ENCODE measurements at places on chromosomes 3 and 15.

DNA sequence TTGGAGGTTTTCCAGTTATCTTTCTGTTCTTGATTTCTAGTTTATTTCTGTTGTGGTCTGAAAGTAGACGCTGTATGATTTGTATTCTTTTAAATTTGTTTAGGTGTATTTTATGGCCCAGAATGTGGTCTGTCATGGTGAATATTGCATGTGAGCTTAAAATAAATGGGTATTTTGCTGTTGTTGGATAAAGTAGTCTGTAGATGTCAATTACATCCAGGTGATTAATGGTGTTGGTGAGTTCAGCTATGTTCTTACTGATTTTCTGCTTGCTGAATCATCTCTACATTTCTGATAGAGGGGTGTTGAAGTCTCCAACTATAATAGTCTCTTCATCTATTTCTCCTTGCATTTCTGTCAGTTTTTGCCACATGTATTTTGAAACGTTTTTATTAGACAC is 383.3 kb upstream of the SGO1 start:
- DNase-seq: no peak

DNA sequence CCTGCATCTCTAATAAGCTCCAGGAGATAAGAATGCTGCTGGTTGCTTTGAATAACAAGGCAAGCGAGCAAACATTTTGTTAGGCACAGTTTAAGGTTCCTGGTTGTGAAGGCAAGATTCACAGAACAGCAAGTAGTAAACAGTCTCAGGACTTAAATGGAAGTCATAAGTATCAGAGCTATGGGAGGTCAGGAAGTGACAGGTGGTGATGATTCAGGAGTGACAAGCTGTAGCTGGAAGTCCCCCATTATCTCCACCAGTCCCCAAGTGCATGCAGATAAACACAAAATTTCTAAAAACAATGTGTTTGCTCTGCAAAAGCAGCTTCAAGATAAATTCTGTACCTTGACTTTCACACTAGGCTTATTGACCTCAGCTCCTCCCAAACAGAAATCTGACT is 3.3 kb downstream of the FETUB start:
- DNase-seq: no peak

GRCh38 chr15:96209285-96209735 is 121.2 kb upstream of the NR2F2 start:
- no peak for DNase-seq

DNA sequence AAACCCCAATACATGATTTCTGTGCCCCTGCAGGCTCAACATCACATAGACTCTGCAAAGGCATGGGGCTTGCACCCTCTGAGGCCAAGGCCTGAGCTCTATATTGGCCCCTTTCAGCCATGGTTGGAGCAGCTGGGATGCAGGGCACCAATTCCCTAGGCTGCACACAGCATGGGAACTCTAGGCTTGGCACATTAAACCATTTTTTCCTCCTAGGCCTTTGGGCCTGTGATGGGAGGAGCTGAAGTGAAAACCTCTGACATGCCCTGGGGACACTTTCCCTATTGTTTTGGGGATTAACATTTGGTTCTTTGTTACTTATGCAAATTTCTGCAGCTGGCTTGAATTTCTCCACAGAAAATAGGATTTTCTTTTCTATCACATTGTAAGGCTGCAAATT is 1629.5 kb downstream of the OTOL1 start:
- no peak for DNase-seq

GRCh38 chr3:632571-633170 is 436.1 kb downstream of the CHL1 start:
- DNase-seq: peak; percentile 37

- no peak for DNase-seq
Observed at GRCh38 chr3:173744895-173745294, 347.4 kb downstream of the NLGN1 start.

DNA sequence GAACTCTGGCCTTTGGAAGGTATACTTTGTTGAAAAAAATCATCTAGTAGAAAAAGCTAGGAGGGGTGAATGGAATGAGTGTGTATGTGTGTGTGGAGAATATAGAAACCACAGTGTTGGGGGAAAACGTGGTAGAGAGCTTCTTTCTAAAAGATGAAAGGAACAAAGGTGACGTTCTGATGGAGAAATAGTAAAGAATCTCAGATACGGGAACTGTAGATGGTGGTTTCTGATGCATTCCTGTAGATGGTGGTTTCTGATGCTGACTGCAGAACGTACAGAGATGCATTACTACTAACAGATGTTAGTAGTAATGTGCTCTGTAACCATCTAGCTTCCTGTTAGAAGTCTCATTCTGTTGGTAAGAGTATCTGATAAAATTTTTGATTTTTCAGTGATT is 60.2 kb downstream of the VPS8 start:
- DNase-seq: no peak

DNA sequence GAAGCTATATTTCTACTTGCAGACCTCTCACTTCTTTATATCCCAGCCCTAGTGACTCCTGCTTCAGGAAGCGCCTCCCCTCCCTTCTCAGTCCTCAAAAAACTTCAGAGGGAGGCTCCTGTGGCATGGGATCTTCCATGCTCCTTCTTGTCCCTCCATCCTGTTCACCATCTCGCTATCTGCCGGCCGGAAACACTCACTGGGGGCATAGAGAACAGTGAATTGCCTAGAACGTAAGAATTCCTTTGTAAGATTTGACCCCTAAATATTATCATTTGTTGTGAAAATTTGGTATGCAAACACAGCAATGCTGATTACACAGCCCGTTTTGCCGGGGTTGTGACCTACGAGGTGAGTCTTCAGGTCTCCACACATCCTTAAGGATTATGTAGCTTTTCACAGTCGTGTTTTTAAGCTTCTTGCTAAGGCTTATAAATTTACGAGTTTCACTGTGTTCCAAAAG is 218.7 kb upstream of the ATP10A start:
- no peak for DNase-seq

GRCh38 chr3:128557531-128558280 is 64.7 kb upstream of the GATA2 start:
- no peak for DNase-seq

- no peak for DNase-seq
Observed at GRCh38 chr3:119635719-119636118, 24.7 kb downstream of the POPDC2 start.

DNA sequence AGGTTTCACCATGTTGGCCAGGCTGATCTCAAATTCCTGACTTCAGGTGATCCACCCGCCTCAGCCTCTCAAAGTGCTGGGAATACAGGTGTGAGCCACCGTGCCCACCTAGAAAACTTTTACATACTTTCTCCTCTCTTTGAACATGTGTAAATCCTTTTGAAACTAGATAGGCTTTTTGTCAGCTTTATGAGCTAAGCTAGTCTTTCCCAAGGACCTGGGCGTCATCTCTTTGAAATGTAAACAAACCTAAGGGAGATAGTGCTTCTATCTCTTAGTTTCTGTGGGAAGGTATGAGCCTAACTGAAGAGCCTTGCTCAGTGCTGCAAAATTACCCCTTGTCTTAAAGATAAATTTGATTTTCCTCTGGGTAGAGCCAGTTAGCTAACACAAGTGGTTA is 4.8 kb downstream of the CX3CR1 start:
- no peak for DNase-seq

- DNase-seq: no peak
Observed at GRCh38 chr15:40111888-40112287, 3.2 kb upstream of the BMF start.

DNA sequence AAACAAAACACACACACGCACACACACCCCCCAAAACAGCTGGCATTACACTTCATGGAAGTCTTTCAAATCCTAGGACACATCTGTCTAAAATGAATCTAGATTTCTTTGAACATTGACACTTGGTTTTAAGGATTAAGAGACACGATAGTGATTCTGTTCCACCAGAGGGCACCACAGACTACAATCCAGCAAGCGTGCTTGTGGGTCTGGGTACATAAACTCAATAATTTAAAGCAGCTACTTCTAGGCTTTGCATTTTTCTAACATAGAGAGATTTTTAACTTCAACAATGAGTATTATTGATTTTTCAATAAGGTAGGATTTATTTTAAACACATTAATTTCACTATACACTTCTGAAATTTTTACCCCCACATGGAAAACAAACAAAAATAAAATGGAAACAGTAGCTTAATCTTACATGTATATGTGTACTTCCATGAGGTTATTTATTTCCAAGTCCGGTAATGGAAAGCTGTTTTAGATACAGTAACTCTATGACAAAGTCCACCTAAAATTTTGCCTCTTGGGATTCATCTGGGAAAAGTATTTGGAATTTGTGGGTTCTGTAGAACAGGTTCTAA is 564.0 kb upstream of the TGFBR2 start:
- DNase-seq: peak; percentile 0

DNA sequence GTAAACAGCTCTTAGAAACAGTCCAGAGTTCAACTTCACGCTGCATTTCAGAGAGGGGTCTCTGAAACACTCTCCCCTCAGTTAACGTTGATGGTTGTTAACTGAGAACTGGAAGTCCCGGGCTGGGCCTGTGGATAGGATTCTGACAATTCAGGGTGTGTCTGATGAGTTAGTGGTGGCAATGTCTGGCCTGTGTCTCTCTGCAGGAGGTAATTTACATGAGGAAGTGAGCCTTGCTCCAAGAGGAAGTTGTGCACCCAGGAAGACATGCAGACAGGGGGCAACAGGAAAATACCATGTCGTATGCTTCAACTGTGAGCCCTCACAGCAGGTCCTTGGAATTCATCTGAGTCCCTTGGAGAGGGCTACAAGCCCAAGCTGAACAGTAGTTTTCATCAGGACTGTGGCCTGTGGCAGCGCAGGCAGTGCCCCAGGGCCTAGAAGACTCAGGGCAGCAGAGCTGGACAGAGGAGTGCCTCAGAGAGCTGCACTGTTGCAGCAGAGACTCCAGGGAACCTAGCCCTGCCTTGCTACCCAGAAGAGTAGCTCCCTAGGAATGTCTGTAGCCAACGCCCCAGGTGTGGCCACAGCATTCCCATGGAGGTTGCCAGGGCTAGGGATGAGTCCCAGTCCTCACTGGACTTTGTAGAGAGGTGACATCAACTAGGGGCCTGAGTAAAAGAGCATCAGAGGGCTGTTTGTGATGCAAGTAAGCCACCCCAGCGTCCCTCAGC is 104.6 kb upstream of the SELENOK start:
- no peak for DNase-seq

- DNase-seq: no peak
Observed at GRCh38 chr3:194547042-194547441, 60.2 kb upstream of the ATP13A3 start.

DNA sequence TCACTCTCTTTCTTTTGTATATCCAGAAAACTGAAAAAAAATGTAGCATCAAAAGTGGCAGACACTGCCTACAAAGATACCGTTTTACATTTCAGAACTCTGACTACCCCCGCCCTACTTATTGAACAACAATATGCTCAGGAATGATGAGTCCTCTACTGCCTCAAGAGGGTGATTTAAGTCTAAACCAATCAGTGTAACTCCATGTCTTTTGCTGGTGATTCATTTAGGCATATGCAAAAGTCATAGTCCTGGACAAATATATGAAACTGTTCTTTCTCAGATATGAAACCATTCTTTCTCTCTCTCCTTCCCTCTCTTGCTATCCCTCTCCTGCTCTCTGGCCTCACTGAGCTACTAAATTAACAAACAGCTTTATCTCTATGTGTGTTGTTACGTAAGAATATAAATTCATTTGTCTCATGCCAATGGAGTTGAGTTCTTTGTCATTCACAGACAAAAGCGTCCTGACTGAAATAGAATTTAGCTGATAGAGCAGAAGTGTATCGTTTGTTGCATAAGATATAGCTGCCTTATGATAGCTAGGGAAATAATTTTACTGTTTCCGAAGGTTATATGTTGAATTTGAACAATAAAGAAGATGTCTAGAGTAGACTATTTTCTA is 133.7 kb upstream of the OSTN start:
- no peak for DNase-seq

DNA sequence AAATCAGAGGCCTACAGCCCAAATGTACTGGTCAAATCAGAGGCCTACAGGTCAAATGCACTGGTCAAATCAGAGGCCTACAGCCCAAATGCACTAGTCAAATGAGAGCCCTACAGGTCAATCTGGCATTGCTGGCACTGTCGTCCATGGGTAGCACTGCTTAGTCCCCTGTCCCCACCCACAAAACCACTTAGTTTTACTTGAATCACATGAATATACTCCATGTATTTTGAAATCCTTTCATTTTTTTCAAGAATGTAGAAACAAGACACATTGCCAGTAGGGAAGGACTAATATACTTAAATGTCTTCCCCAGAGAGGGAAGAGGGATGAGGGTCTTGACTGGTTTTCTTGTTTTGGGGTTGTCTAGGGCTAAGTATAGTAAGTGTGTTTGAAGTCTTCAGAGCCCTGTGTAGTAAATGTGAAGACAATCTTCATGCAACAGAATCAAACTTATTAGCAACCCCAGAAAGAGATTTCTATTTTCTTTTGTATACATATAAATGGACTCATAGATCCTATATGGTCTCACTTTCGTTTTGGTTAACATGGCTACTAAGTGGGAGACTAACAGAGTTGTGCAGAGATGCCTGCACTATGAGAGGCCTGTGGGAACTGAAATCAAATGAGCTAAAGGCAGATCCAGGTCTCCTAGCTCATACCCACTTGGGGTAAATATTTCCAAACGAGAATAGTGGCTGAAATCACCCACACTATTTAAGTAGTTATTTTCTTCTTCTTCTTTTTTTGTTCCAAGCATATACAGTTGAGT is 38.3 kb upstream of the DCUN1D1 start:
- no peak for DNase-seq

GRCh38 chr3:135159681-135160247 is 364.7 kb downstream of the EPHB1 start:
- no peak for DNase-seq

DNA sequence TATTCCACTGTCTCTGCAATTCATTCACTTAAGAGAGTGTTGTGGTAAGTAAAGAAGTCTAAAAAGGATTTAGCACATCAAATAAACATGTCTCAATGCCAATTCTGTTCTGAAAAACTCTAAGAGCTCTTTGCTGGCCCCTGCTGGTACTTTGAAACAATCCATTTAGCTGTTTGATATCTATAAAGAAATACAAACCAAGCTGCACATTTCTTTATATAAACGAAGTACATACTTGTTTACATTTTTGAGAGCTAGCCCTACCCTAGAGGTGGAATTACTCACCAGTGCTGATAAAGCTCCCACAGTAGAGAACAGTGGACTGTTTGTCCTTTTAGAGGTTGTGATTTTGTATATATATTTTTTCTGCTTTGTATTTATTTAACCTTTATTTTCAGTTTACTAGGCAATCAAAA is 75.5 kb downstream of the NEDD4 start:
- no peak for DNase-seq

GRCh38 chr3:123768480-123769355 is 115.4 kb downstream of the MYLK start:
- DNase-seq: no peak

- DNase-seq: no peak
Observed at GRCh38 chr3:62873451-62873760, 1.8 kb downstream of the CADPS start.

- DNase-seq: no peak
Observed at GRCh38 chr3:135081451-135081850, 286.4 kb downstream of the EPHB1 start.
